ENCODE measurements at places on chromosomes 1 and 21.
A peak's percentile ranks its signal among the peaks of the same experiment; 100 is the strongest.

- DNase-seq: no peak
These were observed at the start of gene SCMH1 for GRCh38 chr1:41241749-41242341. SCMH1 (minus strand) TSS chr1:41242306; CDS start chr1:41186133, 56,173 bp downstream.

DNA sequence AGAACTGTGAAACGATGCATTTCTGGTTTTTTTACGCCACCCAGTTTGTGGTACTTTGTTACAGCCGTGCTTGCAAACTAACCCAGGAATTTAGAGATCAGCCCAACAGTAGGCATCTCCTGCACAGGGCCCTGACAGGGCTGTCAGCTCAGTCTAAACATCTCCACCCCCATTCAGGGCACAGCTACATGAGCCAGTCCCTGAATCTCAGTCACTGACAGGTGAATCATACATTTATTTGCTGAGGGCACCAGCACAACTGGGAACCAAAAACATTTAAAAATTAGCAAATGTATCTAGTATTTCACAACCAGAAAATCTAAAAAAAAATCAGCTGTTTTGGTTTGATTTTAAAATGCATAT is 30.7 kb downstream of the PRDX6 start:
- DNase-seq: no peak

GRCh38 chr1:3038571-3039181 is 17.4 kb downstream of the ACTRT2 start:
- DNase-seq: no peak

- no peak for DNase-seq
These were observed 5.4 kb upstream of the PAFAH2 start for GRCh38 chr1:26003262-26003661.

DNA sequence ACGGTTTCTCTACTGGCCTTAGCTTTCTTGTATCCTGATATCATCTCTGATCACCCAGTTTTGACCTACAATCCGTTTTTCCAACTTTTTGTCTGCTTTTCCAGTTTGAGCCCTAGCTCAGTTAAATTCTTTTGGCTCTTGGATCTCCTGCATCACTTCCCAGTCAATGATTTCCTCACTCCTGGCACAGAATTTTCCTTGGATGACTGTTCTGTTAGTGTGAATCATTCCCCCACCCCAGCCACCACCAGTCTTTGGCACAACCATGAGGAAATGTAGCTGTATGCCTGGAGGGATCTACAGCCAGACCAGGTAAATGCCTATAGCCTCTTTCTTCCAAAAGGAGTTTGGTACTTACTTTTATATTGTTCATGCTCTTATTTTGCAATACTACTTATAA is 187.2 kb upstream of the PTGFR start:
- DNase-seq: no peak

DNA sequence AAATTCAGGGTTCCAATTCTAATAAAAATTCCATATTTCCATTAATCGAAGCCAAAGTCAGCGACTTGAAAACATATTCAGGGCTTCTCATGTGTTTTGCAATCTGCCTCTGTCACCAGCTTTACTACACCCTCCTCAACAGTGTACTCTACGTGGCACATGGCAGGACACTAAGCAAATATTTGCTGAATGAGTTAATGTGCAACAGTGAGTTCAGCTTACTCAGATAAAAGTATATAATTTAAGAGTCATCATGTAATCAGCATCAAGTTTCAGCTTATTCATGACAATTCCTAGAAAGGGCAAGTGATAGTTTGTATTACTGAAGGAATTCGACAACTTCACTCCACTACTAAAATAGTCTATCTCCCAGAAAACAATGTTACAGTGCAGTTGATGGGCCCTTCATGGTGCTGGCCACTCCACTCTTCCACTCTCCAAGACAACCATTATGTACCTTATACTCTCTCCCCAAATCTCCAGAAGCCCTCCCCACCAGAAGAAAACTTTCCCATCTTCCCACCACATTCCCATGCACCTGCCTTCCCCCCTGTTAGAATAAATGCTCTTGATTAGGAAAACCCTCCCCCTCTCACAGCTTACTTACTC is 97.3 kb downstream of the TTLL7 start:
- no peak for DNase-seq

- no peak for DNase-seq
These were observed 4.8 kb upstream of the TFF3 start for GRCh38 chr21:42319851-42320572.

- no peak for DNase-seq
These were observed 61.8 kb upstream of the LAMC2 start for GRCh38 chr1:183124259-183124658.

DNA sequence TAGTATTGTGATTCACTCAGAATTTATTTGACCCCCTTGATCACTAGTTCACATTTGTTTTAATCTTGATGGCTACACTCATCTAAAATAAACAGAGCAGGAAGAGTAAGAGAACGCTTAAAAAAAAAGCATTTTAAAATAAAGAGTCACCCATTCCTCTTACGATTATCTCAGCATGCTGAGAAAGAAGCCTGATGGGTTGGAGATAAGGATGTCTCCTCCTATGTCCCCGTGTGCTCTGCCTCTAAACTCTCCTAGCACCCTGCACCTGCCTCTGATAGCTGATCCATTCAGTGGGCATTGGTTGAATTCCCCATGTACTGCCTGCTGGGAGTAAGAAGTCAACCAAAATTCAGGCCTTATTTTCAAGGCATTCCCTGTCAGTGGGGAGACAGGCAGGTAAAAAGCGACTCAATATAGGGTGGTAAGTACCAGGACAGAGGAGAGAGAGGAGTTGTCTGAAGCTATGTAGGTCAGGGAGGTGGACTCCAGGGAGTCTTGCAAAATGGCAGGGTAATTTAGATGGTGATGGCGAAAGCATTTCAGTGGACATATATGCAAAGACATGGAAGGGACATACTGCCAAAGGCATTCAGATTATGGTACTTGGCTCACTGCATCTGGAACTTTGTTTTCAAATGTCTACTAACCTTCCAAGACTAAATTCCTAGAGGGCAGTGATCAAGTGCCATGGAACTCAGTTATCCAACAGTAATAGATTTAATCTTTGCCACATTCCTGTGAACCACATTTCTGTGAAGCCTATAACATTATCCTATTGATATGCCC is 18.4 kb downstream of the ELAVL4 start:
- no peak for DNase-seq

GRCh38 chr1:154886281-154887015 is 16.4 kb upstream of the KCNN3 start:
- DNase-seq: no peak

GRCh38 chr1:43039228-43040055 is 80.8 kb upstream of the SLC2A1 start:
- no peak for DNase-seq

GRCh38 chr1:19154876-19155275 is 55.2 kb downstream of the UBR4 start:
- DNase-seq: no peak

- DNase-seq: no peak
These were observed 59.1 kb downstream of the GORAB start for GRCh38 chr1:170590921-170591705.

DNA sequence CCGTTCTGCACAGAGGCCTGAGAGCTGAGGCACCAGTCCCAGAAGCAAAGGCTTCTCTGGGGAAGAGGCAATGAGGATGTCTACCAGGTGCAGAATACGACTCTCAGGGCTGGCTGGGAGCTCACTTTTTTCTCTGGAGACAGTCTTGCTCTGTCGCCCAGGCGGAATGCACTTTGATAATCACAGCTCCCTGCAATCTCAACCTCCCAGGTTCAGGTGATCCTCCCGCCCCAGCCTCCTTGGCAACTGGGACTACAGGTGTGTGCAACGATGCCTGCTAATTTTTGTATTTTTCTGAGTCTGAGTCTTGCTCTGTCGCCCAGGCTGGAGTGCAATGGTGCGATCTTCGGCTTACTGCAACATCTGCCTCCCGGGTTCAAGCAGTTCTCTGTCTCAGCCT is 17.6 kb downstream of the NADK start:
- no peak for DNase-seq

- DNase-seq: no peak
These were observed 2.4 kb downstream of the NHLH2 start for GRCh38 chr1:115838431-115839028.

- peak; percentile 83 for DNase-seq
These were observed 9.8 kb upstream of the SFN start for GRCh38 chr1:26853156-26853555.

DNA sequence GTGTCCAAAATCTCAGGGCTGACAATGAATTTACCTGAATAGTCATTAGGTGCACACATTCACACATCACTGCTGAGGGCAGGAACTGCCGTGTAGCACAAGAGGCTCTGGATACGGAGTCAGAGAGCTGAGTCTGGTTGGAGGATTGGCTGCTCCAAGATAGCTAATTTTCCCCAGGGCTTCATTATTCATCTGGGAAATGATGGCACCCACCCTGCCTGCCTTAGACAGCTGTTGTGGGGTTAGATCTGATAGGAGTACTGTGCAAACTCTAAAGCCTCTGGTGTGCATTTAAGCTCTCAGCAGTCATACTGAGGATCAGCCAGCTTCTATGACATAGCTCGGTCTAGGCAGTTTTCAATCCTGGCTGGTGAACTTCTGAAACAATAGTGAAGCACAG is 67.0 kb downstream of the LMX1A start:
- DNase-seq: no peak

GRCh38 chr1:172801771-172802322 is 142.9 kb downstream of the FASLG start:
- DNase-seq: no peak

GRCh38 chr1:117886101-117886795 is 43.2 kb downstream of the GDAP2 start:
- DNase-seq: no peak

DNA sequence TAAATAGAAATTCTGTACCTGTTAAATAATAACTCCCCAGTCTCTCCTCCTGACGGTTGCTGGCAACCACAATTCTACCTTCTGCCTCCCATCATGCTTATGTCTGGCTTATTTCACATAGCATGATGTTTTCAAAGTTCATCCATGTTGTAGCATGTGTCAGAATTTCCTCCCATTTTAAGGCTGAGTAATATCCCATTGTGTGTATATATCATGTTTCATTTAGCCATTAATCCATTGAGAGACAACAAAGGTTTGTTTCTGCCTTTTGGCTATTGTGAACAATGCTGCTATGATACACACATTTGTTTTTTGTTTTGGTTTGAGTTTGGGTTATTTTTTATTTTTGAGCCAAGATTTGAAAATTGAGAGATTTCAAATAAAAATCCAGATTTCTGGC is 72.0 kb downstream of the LBR start:
- DNase-seq: no peak

- DNase-seq: no peak
These were observed 59.6 kb downstream of the EDEM3 start for GRCh38 chr1:184695023-184695422.

- no peak for DNase-seq
These were observed 710 bp upstream of the PDXK start for GRCh38 chr21:43717967-43718871.

GRCh38 chr1:17207540-17207939 is 2.6 kb downstream of the PADI1 start:
- no peak for DNase-seq

DNA sequence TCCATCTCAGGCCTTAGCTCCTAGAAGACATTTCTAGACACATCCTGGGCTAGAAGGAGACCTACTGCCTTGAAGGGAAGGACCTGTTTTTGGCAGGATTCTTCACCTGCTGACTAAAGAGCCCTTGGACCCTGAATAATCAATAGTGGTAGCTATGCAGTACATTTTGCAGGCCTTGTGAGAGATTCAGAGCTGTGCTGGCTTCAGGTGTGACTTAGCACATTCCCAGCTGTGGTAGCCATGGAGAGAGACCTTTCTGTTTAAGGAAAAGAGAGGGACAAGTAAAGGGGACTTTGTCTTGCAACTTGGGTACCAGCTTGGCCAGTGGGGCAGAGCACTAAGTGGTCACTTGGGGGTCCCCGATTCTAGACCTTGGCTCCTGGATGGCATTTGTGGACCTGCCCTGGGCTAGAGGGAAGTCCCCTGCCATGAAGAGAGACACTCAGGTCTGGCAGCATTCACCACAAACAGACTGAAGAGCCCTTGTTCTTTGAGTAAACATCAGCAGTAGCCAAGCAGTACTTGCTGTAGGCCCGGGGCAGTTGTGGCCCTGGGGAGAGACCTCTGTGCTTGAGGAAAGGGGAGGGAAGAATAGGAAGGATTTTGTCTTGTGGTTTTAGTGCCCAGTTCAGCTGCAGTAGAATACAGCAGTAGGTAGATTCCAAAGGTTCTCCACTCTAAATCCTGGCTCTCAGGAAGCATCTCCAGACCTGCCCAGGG is 26.2 kb upstream of the CD1A start:
- DNase-seq: no peak

- DNase-seq: no peak
These were observed 27.8 kb downstream of the ZBTB17 start for GRCh38 chr1:15948091-15948591.

DNA sequence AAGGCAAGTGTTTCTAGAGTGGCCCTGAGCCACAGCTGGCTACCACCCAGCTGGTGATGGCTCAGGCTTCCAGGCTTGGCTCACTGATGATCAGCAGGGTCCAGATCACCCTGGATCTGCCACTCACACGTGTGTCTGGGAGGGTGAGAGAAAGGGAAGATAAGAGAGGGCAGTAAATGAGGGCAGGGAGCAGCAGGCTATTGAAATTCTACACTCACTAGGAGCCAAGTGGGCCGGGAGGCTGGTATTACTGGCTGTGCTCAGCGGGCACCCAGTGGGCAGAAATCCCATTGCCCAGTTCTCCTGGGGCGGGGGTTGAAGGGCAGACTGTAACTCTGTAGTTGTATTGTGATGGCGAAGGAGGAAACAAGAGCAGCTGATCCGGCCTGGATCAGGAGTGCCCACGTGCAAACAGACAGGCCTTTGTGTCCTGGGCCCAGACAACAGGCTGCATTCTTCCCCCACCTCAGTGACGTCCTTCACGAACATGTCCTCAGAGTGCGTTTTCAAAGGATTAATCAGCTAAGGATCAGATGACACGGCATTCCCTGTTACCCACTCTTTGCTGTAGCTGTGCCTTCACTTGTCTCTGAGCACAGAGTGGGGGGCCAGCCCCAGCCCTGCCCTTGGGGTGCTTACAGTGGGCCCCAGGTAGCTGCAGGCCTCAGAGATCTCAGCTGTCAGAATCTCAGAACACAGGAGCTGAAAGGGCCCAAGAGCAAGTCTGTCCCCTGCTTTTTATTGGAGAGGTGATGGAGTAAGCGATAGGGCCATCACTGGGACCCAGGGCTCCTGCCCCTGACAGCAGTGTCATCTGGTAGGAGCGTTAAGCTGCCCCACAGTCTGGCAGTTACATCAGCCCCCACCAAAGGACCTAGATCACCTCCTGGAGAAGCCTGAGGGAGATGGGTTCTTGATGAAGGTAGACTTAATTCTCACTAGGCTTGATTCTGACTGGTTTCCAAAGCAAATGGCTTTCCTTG is 60.5 kb downstream of the ATP1A1 start:
- DNase-seq: no peak

DNA sequence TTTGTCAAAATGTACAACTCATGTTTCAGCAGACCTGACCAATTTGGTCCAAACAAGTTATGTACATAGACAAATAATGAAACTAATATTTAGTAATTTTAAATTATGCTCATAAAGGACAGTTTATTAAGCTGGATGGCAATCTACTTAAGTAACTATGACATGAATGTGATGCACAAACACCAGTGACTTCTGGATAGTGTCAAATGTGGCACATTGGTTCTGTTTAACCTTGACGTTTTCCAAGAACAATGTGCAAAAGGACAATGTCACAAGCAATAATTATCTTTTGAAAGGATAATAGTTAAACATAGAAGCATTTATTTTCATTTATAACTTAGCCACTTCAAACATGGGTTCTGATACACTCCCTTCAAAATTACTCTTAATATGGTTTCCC is 80.0 kb downstream of the TRIM33 start:
- no peak for DNase-seq

All from D721Med (cell line).